ENCODE measurements at places on chromosomes 11 and 22.
A peak's percentile ranks its signal among the peaks of the same experiment; 100 is the strongest.

DNA sequence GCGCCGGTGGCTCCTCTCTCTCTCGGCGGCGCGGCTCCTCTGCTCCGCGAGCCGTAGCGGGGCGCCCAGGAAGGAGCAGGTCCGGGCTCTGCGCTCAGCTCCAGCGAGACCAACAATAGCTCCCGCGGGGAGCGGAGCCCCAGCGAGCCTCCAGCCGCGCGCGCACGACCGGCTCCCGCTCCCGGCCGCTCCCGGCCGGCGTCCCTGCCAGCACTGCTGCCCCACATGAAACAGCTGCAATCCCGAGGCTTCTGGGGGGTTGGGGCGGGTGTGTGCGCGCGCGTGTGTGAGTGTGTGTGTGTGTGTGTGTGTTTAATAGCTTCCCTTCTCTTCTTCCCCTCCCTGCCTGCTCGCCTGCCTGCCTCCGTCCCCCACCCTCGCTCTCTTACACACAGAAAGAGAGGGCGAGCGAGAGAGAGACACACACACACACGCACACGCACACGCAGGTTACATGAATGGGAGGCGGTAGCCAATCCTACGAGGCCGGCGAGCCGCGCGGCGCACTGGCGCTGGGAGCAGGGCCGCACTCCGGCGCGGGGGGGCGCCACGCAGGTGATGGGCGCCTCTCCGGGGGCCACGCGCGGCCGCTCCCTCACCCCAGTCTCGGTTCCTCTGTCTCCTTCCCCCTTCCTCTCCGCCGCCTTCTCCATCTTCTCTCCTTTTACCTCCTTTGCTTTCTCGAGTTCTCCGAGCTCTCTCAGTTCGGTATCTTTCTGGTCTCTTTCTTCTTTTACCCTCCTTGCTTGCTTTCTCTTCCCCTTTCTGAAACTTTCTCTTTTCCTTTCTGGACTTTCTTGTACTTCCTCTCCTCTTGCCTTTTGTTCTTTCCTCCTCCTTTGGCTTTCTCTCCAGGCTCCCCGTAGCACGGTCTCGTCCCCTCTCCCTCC, at the start of gene TENM4:
TENM4 (minus strand) TSS at position 460 of the 890 bp plus-strand sequence. CDS start 371,086 bp downstream, outside the sequence.
- peak; percentile 92 for DNase-seq

DNA sequence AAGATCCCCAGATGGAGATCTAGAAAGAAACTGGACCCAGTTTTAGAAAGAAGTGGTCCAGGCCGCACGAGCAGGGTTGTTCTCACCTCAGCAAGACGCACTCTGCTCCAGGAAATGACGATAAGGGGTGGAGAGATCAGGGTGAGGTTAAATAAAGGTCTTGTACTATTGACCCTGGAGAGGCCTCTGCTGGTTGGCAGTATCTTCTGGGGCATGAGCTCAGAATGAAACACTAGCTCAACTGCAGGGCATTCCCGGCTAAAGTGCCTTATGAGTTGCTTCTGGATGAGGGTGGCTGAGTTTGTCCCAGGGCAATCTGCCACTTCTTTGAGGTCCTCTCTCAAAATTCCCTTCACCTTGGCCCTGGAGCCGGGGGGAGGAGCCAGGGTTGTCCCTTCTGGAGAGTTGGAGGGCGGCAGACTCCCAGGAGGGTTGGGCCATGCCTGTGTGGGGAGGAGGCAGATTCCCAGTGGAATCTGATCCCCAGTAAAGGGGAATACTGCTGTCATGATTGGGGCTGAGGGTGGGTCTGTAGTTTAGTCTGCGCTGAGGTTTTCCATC, 10.9 kb downstream of the USP2 start:
- no peak for DNase-seq

DNA sequence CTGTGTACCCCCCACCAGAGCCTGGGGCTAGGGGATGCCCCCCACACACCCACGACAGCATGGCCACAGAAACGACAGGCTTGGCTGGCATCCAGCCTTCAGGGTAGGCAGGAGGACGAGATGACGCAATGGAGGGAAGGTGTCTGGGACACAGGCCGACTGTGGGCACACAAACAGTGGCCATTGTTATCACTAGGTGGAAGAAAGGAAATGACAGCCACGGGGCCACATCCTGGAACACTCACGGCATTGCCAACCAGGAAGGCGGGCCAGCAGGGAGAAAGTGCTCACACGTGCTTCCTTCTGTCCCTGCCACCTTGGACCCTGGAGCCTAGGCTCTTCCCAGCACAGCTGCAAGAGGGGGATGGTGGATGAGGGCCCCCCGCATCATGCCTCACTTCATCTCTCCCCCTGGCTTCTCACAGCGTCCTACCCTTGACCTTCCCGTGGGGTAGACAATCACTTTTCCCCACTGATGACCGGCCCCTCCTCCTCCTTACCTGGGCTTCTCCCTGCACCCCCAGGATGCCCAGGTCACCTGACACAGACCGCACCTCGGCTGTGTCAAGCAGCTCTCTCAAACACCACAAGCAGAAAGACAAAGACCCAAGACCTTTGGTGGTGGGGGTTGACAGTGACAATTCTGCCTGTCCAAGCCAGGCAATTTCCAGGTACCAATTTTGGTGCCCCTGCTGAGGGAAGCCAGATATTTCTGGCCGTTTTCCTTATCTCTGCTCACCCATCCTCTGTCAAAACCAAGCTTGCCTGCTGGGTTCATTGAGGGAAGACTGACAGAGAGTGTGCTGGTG, 8.6 kb downstream of the PLA2G6 start:
- peak; percentile 53 for DNase-seq

DNA sequence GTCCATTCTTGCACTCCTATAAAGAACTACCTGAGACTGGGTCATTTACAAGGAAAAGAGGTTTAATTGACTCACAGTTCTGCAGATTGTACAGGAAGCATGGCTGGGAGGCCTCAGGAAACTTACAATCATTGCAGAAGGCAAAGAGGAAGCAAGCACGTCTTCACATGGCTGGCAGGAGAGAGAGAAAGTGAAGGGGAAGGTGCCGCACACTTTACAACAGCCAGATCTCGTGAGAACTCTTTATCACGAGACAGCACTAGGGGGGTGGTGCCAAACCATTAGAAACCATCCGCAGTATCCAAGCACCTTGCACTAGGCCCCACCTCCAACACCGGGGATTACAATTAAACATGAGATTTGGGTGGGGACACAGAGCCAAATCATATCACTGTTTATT, 19.4 kb upstream of the POLA2 start:
- DNase-seq, result no peak

DNA sequence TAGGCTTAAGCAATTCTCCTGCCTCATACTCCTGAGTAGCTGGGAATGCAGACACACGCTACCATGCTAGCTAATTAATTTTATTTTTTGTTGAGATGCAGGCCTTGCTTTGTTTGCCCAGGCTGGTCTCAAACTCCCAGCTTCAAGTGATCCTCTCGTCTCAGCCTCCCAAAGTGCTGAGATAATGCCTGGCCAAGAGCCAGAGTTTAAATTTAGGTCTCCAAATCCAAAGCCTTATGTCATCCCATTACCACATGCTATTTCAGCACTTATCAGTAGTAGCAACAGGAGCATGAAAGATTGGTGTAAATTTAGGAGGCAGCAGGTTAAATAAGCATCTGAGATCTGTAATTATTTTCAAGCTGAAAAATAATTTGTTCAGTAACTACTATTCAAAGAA, 326.1 kb upstream of the ANO5 start:
- no peak for DNase-seq

DNA sequence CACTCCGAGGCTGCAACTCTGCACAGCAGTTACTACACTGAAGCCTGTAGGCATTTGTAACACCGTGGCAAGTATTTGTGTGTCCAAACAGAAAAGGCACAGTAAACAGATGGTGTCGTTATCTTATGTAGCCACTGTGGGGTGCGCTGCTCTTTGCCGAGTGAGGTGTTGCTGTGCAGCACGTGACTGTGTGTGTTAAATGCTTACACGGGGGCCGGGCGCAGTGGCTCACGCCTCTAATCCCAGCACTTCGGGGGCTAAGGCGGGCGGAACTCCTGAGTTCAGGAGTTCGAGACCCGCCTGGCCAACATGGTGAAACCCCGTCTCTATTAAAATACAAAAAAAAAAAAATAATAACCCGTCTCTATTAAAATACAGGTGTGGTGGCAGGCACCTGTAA, 11.5 kb downstream of the ZBED4 start:
- peak; percentile 0 for DNase-seq

GRCh38 chr11:72773291-72773690, 20.6 kb downstream of the STARD10 start:
- peak; percentile 88 for DNase-seq

DNA sequence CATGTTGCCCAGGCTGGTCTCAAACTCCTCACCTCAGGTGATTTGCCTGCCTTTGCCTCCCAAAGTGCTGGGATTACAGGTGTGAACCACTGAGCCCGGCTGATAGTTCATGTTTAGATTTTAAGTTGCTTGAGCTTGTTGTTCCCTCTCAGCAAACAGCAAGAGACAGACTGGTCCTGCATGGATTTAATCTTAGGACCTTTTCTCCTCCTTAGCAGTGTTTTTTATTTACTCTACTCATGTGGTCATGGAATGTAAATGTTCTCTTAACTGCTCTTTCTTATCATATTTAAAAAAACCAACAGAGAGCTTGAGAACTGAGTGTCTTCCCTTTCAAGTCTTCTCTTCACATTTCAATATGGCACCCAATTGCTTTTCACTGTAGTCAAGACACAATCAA, 22.7 kb upstream of the PRDM10 start:
- no peak for DNase-seq

GRCh38 chr11:61353131-61354067, 8.3 kb downstream of the CYB561A3 start:
- no peak for DNase-seq

- no peak for DNase-seq
Measured at GRCh38 chr22:42969348-42969975, 45.5 kb downstream of the PACSIN2 start.

- no peak for DNase-seq
Measured at GRCh38 chr11:65109231-65110198, 2.2 kb upstream of the TM7SF2 start.

DNA sequence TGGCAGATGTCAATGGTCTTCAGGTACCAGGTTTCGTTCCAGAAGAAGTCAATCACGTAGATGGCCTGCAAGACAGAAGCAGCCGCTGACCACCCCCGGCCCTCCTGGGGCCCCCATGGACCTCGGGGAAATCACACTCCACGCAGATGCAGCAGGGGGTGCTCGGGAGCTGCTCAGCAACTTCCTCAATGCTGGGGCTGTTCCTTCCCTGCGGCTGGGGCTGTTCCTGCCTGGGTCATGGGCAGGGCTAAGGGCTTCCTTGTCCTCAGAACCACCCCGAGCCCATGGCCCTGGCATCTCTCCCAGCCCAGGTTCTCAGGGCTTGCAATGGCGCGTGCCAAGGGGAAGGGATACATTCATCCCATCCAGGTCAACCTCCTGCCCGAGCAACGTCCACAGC, 10.3 kb downstream of the DHCR7 start:
- DNase-seq, result no peak

DNA sequence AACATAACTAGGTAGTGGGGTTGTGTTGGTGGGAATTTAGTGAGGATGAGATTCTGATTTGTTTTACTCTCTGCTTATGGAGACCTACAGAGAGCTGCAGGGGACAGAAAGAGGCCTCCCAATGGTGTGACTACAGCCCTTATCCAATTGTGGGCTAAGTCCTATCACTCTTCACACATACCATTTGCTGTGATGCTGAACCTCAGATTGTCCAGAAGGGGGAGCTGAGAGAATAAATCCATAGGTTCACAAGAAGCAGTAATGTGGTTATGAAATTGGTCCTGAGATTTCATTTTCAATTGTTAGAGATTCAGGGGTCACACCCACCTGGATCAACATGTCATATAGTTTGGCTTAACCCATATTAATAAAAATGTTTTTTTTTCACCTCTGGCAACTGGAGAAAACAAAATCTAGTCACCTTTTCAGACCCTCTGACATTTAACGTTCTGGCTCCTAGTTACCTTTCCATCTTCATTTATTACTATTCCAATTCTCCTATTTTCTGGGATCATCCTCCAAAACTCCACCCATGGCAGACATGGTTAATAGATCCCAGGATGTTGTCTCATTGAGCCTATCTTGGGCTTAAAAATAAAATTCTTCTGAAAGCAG, 53.3 kb upstream of the PTPN5 start:
- DNase-seq, result no peak

DNA sequence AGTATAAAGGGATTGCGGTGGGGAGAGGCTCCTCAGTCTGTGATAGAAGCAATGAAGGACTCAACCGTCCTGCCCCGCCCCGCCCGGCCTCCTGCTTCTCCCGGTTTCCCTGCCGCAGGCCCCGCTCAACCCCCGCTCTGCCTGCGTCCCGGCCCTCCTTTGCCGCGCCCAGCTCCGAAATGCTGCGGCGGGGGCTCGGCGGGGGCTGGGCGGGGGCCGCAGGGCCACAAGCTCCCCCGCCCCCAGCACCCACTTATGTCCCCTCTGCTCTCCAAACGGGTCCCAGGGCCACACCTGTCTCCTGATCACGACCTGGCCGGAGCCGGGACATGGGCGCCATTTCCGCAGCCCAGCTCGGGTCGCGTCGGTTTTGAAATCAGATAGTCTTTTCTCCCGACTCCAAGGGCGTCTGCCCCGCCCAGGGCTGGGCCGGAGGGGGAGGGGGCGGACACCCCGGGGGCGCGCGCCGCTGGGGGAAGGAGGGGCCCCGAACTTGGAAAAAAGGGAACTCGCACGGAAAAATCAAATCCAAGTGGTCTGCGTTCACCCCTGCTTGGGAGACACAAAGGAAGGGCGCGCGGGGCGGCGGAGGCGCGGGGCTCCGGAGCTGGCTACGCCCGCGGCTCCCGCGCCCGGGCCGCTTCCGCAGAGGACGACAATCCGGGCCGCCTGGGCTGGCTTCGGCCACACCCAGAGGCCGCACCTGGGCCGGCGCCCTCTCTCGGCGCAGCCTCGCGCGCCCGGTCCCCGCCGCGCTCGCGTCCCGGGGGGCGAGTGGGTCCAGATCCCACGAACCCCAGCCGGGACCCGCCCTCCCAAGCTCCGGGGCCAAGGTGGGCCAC, 70.6 kb upstream of the EP300 start:
- peak; percentile 87 for DNase-seq

GRCh38 chr11:31882951-31883392, 71.8 kb upstream of the PAX6 start:
- no peak for DNase-seq

All from right hindlimb (tissue), 1 donor.